ENCODE measurements at places on chromosomes 5 and 9. TPM values are rescaled to one million over a fixed set of nuclear protein-coding genes. Genes with fewer than 3 reads are reported as not detected.

HINT1 gene
- total RNA-seq: 263 TPM

ANXA1 gene
- total RNA-seq: 317 TPM

DNA sequence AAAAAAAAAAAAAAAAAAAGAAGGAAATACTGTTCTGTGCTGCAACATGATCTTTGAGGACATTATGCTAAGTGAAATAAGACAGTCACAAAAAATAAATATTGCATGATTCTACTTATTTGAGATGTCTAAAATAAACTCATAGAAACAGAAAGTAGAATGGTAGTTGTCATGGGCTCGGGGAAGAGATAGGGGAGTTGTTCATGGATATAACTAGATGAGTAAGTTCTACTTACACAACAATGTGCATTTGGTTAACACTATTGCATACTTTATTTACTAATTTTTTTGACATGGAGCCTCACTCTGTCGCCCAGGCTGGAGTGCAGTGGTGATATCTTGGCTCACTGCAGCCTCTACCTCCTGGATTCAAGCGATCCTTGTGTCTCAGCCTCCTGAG is 15.2 kb downstream of the MAML1 start:
- DNase-seq: no peak

DNA sequence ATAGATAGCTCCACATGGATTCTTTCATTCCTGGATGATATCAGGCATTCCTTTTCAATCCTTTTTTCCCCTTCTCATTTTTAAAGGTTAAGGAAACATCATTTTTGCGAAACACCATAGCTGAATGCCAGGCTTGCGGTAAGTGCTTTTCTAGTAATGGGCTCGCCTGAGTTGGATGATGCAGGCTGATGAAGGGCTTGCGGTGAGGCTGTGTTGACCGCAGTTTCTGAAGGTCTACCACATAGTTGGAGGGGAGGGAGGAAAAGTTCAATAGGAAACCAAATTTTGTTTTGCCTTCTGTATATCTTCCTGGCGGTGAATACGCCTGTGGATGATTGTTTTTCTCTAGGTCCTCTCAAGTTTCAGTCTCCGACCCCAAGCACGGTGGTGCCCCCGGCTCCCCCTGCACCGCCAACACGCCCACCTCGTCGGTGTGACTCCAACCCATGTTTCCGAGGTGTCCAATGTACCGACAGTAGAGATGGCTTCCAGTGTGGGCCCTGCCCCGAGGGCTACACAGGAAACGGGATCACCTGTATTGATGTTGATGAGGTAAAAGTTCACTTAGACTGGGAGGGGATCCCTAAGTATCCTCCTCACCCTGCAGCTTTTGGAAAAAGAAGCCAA is 24.3 kb downstream of the THBS4 start:
- no peak for DNase-seq

GRCh38 chr9:109037946-109038715 is 24.8 kb upstream of the CTNNAL1 start:
- no peak for DNase-seq

DNA sequence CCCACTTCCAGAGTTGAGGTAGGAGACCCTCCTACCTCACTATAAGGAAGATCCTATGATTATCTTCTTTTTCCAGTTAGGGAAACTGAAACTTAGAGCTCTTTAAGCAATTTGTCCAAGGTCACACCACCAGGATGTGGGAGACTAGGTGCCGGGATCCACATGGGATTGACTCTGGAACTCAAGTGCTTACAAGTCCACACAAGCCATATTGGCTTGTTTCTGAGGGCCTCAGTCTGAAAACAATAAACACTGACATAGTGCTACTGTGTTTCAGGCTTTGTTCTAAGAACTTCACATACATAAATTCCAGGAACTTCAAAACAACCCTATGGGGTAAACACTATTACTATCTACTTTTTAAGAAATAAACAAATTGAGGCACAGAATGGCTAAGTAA is 481.3 kb downstream of the ZSWIM6 start:
- DNase-seq: no peak

HMGCR gene
- total RNA-seq: 61.5 TPM

PAPPA gene
- total RNA-seq: not detected

CRAT gene
- 7.1 TPM for total RNA-seq

GRCh38 chr5:80623999-80624398 is 30.5 kb upstream of the MSH3 start:
- no peak for DNase-seq

FBXW11 gene
- 24.0 TPM for total RNA-seq

GRCh38 chr5:139445325-139446170 is 6.2 kb upstream of the DNAJC18 start:
- no peak for DNase-seq

GRCh38 chr9:7622481-7622880 is 177.1 kb downstream of the DMAC1 start:
- DNase-seq: no peak

DNA sequence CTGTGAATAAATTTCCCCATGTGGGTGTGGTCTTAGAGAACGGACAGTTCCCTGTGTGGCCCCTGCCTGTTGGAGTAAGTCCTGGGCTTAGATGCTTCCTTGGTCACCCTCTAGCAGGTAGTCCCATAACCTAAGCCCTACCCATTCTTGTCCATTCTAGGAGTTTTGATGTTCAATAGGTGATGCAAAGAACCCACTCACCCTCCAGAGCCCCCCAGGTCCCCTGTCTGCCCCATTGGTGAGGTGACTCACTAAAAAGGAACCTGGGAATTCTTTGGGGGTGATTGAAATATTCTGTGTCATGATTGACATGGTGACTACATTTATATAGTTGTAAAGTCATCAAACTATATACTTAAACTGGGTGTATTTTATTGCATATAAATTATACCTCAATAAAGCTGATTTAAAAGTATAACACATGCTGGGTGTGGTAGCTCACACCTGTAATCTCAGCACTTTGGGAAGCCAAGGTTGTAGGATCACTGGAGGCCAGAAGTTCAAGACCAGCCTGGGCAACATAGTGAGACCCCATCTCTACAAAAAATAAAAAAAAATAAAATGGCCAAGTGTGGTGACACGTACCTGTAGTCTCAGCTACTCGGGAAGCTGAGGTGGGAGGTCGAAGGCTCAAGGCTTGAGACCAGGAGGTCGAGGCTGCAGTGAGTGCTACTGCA is 20.8 kb upstream of the GTF3C5 start:
- no peak for DNase-seq

DNA sequence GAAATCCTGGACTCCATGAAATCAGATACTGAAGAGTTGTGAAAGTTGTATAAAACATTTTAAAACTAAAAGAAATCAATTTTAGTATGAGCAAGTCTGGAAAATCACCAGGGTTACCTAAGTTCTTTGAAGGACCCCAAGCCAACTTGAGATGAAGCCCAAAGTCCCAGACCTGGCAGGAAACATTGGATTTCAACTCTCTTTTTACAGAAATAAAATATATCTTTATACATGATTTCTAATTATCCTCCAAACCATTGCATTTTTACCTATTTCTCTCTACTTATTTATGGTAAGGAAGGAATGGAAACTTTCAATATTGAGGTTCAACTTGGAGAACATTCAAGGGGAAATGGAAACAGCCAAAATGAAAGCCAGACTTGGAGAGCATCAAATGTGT is 390.6 kb upstream of the C9orf72 start:
- no peak for DNase-seq

DNA sequence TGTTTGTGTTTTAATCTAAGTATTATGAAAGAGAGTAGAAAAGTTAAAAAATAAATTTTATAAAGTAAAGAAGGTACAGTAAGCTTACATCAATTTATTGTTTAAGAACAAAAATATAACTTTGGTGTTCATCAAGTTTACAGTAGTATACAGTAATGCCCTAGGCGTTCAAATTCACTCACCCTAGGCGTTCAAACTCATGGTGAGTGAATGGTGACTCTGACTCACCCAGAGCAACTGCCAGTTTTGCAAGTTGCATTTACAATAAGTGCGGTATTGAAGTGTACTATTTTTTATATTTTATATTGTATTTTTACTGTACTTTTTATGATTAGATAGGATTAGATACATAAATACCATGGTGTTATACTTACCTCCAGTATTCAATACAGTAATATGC is 421.3 kb downstream of the CDH12 start:
- DNase-seq: no peak

SEMA4D gene
- 399 TPM for total RNA-seq

GRCh38 chr9:108048406-108049025 is 558.9 kb upstream of the KLF4 start:
- no peak for DNase-seq

- no peak for DNase-seq
Measured at GRCh38 chr5:168295574-168296201, 4.2 kb downstream of the WWC1 start.

TNFSF15 gene
- total RNA-seq: not detected

FAM151B gene
- 0.33 TPM for total RNA-seq

DNA sequence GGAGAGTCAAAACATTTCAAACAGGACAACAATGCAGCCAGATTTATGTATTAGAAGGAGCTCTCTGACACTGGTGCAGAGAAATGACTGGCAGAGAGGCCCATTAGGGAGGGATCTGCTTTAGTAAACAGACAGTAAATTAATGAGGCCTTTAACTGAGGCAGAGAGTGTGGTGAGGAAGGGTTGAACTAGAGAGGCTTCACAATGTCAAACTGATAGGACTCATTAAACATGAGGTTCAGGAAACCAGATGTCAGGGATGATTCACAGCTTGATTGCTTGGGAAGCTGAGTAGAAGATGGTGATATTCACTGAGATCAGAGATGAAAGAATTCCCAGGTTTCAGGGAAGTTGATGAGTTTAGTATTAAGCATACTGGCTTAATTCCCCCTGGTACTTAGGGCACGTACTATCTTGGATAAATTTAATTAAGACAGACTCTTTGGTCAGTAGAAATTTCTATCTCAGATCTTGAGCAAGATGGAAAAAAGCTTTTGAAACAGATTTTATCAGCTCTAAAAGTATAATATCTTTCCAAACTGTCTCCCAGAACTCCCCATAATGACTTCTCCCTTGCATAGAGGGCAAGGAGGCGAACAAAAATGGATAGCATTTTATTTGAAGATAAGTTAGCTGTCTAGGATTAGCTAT is 8.6 kb upstream of the MUSK start:
- no peak for DNase-seq

- no peak for DNase-seq
Measured at GRCh38 chr5:56763711-56764466, 51.5 kb upstream of the MAP3K1 start.
